Uterus (tissue), 4 donors: ENCODE measurements at places on chromosomes 7 and 10. TPM values are rescaled to one million over a fixed set of nuclear protein-coding genes. Genes with fewer than 3 reads are reported as not detected.

The NDUFA5 gene
- 87.2 TPM for total RNA-seq

The NKX1-2 gene
- total RNA-seq = not detected

The LRRTM3 gene
- total RNA-seq = 0.40 TPM

The DGKI gene
- 2.9 TPM for total RNA-seq

GRCh38 chr7:90503367-90503766, 33.9 kb downstream of the PTTG1IP2 start:
- no peak for DNase-seq

- no peak for DNase-seq
Measured at GRCh38 chr7:45590679-45591057, 16.5 kb downstream of the ADCY1 start.

DNA sequence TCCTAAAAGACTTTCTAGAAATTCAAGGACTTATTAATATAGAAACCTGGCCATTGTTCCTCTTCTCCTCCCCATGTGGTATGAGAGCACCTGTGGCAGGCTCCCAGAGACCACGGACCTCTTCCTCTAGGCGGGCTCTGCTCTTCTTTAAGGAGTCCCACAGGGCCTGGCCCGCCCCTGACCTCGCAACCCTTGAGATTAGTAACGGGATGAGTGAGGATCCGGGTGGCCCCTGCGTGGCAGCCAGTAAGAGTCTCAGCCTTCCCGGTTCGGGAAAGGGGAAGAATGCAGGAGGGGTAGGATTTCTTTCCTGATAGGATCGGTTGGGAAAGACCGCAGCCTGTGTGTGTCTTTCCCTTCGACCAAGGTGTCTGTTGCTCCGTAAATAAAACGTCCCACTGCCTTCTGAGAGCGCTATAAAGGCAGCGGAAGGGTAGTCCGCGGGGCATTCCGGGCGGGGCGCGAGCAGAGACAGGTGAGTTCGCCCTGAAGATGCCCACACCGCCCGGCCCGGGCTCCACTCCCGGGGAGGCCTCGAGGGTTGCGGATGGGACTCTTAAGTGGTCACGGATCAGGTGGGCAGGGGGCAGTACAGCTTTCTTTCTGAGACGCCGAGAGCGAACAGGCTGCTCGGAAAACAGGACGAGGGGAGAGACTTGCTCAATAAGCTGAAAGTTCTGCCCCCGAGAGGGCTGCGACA, at the start of gene SLC26A4:
Gene SLC26A4, plus strand, starts transcription at position 448 of the 700 bp plus-strand sequence. CDS start 814 bp downstream, outside the sequence.
- no peak for DNase-seq

DNA sequence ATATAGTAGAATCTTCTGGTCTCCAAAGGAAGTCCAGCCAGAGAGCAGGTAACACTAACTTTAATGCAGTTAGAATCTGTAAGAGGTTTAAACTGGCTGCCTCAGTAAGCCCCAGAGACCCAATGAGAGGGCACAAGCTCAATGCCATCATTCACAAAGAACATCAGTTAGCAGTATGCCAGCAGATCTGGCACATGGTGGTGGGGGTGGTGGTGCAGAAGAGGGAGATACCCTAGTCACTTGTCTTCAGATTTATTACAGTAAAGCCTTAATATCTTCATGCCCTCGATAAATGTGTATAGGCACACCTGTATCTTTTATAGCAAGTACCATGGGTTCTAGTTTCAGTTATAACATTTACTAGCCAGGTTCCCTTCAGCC, 86.2 kb downstream of the SORBS1 start:
- no peak for DNase-seq

DNA sequence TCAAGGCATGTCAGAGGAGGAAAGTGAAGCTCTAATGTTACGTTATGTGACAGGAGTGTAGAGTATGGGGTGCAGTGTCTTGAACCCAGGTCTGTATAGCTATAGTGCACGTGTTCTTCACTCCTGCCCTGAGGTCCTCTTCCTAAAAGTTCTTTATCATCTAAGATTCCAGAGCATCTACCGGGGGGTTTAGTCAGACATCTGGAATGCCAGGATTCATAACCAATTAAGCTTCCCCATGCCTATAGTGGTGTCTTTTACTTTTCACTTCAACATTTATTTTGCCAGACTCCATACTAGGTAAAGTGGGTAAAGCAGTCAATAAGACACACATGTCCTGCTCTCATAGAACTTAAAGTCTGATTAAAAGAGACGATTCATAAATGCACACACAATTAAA, 22.4 kb downstream of the PPP1R3C start:
- no peak for DNase-seq

- no peak for DNase-seq
Measured at GRCh38 chr10:96998329-96998888, 166.3 kb downstream of the LCOR start.

- DNase-seq = no peak
Measured at GRCh38 chr10:50336140-50336539, 84.8 kb upstream of the ASAH2 start.

GRCh38 chr7:112584290-112584689, 103.5 kb downstream of the LSMEM1 start:
- DNase-seq = no peak

DNA sequence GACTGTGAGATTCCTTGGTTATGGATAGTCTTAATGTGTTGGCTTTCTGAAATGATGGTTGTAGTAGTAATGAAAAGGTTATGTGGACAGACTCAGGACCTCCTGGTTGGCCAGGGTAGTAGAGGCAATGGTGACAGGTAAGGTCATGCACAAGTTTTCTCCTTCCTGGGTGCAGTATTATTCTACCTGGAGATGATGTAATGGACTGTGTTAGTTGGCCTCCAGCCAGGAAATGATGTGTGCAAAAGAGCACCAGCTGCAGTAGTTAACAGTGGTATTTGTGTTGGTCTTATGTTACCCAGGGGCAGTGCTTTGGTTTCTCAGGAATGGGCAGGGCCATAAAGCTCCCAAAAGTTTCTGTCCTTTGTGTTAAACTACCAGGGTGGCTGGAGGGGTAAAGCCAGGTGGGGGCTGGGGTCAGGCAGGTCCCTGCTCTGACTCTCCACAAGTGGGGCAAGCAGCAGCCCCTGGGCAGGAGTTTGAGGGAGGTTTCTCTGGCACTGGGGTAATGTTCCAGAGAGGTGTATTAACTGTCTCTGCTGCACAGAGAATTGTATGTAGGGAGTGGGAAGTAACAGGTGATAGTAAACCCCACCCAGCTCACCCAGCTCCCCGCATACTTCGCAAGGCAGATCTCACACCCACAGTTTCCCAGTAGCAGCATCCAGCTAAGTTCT, 36.3 kb downstream of the GPR22 start:
- DNase-seq = no peak

GRCh38 chr7:55532150-55532917, 40.0 kb downstream of the VOPP1 start:
- no peak for DNase-seq

DNA sequence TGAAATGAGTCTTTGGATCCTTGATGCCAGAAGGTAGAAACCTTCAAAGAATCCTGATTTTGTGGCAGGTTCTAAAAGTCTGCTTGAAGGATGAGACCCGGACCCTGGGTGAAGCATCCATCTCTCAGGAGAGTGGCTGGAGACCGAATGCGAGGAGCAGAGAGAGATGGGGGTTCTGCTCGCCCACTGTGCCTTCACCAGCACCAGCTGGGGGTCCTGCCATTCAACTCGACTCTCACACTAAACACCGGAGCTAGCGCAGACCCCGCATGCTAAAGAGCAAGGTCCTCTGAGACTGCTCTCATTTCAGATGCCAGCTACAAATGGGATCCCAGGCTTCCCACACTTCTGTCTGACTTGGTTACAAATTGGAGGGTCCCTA, 218.4 kb downstream of the GLRX3 start:
- no peak for DNase-seq
